Right atrium auricular region (tissue), 2 donors: ENCODE measurements at places on chromosomes 6 and 20. TPM values are rescaled to one million over a fixed set of nuclear protein-coding genes. Genes with fewer than 3 reads are reported as not detected.

GRCh38 chr20:32924781-32925180 lies 66.1 kb downstream of the EFCAB8 start:
- DNase-seq, result peak; percentile 47

- DNase-seq, result no peak
Observed at GRCh38 chr20:36474563-36474962, 66.8 kb upstream of the MYL9 start.

- DNase-seq, result no peak
Observed at GRCh38 chr6:60643870-60644269, 1642.2 kb downstream of the KHDRBS2 start.

- no peak for DNase-seq
Observed at GRCh38 chr20:51305316-51306052, 237.0 kb downstream of the NFATC2 start.

DNA sequence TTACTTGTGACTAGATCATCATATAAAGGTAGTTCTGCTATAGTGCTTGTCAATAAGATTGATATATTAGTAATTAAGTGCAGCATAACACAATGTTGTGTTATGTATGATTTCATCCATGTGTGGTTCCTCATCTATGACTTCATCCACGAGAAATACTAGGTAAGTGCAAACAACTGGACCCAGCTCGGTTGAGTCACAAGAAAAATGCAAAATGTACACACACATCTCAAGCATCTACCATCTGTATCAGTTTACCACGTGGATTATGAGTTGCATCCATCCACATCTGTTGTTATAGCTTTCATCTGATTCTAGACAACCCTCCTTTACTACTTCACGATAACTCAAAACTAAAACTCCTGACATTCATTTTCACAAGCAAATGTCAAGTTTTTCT lies 517.0 kb upstream of the CITED2 start:
- no peak for DNase-seq

GRCh38 chr6:34315780-34316179 lies 67.0 kb upstream of the SMIM29 start:
- DNase-seq, result no peak

GRCh38 chr20:33681288-33681687 lies 4.9 kb downstream of the E2F1 start:
- no peak for DNase-seq

GRCh38 chr6:12017263-12017662 lies 5.2 kb downstream of the HIVEP1 start:
- DNase-seq, result no peak

- DNase-seq, result no peak
Observed at GRCh38 chr6:4665489-4666417, 110.5 kb upstream of the CDYL start.

DNA sequence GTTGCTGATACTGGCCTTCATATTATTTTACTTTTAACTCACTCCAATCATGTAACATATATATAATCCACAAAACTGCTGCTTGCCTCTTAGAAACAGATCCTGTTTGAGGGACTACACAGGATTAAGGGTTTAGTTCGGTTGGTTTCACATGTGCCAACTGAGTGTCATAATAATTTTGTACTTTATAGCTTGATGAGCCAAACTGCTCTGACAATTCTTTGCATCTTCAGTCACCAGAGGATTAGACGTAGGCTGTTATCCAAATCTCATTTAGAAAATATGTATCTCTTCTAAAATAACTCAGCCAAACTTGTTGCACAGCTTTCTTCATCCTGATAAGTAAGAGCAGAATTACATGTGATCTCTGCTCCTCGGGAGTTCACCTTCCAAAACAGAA lies 643.6 kb upstream of the PTCHD4 start:
- DNase-seq, result no peak

DNA sequence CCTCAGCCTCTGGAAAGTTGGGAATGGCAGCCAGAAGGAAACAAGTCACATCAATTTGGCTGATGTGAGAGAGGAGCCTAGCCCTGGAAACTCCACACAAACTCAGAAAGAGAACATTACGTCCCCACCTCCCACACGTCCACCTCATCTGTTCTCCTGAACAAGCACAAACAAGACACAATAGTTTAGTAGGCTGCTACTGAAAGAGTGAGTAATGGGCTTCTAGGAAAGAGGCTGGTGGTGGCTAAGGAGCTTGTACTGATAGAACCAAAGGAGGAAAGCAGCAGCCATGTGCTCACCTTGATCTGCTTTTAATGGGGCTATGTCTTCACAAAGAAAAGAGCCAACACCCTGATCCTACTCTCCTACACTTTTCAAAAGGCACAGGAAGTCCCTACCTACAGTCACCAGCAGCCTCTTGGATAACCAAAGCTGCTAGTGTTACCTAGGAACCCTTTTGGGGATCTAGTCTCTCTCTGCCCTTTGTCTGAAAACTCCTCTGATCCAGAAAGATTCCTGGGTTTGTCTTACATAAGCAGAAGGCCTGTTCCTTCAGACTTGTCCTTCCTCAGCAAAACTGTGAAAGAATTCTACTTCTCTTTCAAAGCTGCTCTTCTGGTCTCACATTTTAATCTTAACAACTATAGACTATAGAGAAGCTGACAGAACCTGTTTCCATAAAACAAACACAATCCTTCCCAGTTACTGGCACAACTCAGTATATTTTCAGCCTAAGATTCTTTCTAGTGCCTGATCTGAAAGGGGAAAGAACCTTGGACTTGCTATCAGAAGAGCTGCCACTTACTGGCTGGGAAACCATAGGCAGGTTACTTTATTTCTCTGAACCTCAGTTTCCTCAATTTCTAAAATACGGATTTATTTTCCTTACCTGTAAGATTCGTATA lies 3.1 kb downstream of the PLAGL2 start:
- no peak for DNase-seq

- DNase-seq, result no peak
Observed at GRCh38 chr6:168041928-168042327, 37.1 kb downstream of the FRMD1 start.

DNA sequence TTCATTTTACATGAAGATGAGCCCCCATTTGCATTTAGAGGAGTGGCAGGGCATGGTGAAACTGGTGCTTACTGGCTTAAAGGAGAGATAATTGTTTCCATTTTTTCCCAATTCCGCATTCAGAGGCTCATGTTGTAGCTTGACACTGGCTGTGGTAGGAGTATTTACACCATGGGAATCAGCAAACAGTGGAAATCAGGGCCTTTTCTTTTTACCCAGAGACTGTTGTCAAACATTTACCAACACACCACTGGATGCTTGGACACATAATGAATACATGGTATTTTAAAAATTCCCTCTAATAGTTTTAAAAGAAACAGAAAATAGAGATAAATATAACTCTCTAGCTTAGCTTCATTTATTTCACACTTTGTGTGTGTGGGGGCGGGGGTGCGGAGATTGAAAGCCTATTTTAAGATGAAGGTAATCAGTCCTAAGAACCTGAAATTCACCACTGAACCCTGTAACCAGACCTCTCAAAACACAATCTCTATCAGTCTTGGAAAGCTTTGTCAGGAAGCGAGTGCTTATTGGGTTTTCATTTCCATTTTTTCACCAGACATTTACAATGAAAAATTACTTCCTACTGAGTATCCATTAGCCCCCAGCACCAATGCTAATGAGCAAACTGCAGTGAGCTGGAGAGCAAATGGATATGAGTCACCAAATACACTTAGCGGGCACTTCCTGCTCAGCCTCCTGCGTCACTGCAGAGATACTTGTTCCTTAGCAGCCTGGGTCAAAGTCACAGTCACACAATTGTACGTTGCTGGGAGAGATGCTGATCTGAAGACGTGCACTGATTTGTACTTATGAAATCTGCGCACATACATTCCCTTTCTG lies 532.0 kb downstream of the BCKDHB start:
- DNase-seq, result peak; percentile 63

DNA sequence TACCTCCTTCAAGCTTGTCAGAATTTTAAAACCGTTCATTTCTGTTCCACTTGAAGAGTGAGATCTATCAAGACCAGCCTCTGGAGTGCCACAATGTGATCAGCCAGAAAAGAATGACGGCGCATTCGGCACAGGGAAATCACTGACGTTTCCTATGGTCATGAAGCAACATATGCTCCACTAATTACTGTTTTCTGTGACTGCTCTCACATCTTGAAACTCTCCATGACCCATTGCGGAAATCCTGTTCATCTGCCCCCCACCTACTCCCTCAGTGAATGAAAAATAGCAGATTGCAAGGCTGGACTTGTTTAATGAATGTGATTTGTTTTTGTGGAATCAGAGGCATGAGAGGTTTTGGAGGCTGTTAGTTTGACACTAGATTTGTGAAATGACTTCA lies 53.2 kb downstream of the SAMD5 start:
- no peak for DNase-seq

GRCh38 chr6:123091091-123091895 lies 95.3 kb downstream of the CLVS2 start:
- no peak for DNase-seq

DNA sequence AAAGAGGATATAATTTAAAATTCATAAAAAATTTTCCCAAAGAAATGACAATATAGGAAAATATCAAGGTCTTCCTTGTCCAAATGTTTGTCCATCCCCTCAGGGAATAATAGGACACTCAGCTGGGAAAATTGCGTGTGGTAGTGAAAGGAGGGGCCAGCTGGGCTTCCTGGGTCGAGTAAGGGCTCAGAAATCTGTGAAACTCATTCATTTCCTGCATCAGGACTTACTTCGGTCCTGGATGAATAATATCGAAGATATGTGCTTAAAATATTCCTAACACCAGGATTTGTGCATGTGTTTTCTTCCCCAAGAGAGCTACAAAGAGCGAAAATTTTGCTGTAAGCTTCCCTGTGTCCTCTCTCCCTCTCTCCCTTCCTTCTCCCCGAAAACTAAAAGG lies 118.2 kb upstream of the GJE1 start:
- no peak for DNase-seq

GRCh38 chr6:167501831-167502385 lies 177.0 kb downstream of the TTLL2 start:
- DNase-seq, result no peak

DNA sequence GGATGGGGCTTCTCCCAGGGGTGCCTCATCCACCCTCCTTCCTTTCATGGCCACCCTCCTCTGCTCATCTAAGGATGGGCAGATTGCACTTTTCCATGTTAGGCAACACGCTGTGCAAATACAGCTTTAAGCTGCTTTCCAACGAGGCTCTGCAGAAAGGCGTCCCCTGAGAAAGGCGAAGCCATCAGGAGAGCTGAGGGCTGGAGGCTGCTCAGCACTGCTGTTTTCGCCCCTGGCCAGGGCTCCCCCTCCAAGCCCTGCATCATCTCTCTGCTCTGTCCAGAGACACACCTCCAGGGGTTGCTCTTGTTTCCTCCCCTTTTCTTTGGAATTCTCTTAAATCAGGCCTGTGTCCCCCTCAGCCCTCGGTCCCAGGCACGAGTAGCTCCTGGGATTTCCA lies 526.1 kb downstream of the CDH26 start:
- no peak for DNase-seq

DNA sequence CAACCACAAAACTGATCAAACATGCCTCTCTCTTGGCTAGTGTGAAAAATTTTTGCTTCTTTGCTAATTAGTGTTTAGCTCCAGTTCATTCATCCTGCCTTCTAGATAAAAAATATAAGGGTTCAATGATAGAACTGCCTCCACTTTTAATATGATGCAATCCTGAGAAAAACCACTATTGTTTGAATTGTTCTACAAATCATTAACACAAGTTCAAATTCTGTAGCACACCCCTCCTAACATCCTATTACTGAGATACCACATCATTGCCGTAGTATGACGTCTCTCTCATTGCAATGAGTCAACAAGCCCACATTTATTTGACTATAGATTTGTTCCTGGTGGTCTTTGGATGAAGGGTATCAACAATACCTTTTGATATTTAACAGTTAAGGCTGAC lies 365.8 kb upstream of the OPRM1 start:
- no peak for DNase-seq

- DNase-seq, result no peak
Observed at GRCh38 chr20:54566031-54566688, 90.8 kb downstream of the DOK5 start.

DNA sequence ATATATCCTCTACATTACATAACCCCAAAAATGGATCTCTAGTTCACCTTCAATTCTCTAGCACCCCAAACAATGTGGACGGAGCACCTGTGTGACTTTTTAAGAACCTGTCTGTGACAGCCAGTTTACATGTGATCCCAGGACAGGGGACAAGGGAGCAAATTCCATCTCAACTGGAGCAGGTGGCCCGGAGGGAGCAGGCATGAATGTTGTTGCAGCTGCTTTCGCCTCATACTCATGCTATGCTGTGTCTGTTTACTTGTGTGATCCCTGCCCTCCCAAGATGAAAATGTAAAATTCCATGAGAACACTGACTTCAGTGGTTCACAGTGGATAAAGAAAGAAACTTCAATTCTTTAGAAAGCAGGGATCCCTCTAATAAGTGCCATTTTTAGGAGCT lies 600.3 kb downstream of the CDH26 start:
- no peak for DNase-seq

DNA sequence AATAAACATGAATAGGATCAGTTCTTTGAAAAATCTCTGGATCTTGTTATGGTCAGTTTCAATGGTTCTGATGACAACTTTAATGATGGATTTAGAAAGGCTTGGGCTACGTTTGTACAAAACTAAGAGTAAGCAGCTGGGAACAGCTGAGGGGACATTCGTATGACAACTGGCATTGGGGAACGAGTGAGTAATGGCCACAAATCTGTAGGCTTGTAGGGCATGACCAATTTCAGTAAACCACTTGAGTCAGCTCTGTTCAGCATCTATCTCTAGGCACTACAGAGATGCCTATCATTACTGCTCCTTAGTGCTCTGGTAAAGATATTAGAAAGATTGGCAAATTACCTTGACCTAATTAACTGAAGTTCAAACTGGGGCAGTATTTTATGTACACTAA lies 1375.6 kb downstream of the EPHA7 start:
- DNase-seq, result no peak

GRCh38 chr6:4809999-4810918 lies 34.1 kb downstream of the CDYL start:
- DNase-seq, result no peak

- DNase-seq, result no peak
Observed at GRCh38 chr6:105994118-105994590, 92.0 kb upstream of the PRDM1 start.

DNA sequence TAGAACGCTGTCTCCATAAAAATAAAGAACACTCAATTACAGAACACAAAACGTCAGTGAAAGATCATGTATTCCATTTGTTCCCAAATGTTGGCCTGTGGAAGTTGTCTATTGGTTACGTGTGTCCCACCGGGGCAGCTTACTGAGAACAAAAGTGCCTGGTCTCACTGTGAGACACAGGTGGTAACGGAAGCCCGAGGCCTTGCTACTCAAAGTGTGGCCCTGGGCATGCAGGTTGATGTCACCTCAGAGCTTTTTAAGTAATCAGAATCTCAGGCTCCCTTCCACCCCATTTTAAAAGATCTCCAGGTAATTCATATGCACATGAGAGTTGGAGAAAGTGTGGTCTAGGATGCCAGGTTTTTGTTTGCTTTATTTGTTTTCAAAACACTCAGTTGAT lies 422.5 kb upstream of the OPRM1 start:
- DNase-seq, result no peak

DEFB110 gene
- total RNA-seq, result not detected

BTNL2 gene
- not detected for total RNA-seq

CTAGE9 gene
- total RNA-seq, result not detected

GRIK2 gene
- total RNA-seq, result 7.7 TPM

ANKEF1 gene
- total RNA-seq, result 2.6 TPM

BNIP5 gene
- not detected for total RNA-seq

PLAGL1 gene
- 8.5 TPM for total RNA-seq

TPD52L1 gene
- total RNA-seq, result 29.4 TPM

HM13 gene
- total RNA-seq, result 31.7 TPM

HLA-DPA1 gene
- 60.5 TPM for total RNA-seq

GPR63 gene
- total RNA-seq, result 0.37 TPM

C6orf136 gene
- 29.4 TPM for total RNA-seq

TAF4 gene
- total RNA-seq, result 8.3 TPM

SPO11 gene
- total RNA-seq, result not detected

SLC17A9 gene
- total RNA-seq, result 1.8 TPM

CALHM5 gene
- total RNA-seq, result 2.3 TPM

TRAPPC3L gene
- total RNA-seq, result 0.20 TPM
